ENCODE measurements at places on chromosomes 12 and 14.

DNA sequence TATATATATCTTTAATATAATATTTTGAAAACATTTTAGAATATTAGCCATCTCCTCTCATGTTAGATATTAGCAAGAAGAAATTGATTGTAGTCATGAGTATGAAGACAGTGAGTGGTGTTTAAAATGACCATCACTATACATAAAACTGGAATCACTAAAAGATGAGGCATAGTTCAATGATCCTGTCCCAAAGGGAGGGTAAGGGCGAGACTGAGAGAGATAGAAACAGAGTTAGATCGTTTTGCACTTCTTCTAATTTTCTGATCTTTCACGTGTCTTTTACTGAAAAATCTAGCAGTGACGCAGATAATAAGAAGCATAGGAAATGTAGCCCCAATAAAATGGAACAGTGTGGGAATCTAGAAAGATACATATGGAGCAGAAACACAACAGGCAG is 627.4 kb downstream of the SLC16A7 start:
- DNase-seq: no peak

DNA sequence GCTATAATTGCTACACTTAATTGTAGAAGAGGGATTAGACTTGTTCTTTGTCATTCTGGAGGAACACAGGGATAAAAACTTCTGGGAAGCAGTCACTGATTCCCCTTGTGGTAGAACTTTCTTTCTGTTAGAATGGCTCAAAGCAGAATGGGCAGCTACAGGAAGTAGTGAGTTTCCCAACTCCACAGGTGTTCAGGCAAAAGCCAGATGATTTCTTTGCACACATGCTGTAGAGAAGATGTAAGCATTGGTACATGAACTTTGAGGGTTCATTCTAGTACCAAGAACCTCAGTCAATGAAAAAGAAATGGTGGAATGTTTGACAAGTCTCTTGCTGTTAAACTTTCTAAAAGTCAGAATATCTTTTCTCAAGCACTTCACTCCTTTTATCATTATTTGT is 4.3 kb downstream of the NDUFA9 start:
- DNase-seq: no peak

DNA sequence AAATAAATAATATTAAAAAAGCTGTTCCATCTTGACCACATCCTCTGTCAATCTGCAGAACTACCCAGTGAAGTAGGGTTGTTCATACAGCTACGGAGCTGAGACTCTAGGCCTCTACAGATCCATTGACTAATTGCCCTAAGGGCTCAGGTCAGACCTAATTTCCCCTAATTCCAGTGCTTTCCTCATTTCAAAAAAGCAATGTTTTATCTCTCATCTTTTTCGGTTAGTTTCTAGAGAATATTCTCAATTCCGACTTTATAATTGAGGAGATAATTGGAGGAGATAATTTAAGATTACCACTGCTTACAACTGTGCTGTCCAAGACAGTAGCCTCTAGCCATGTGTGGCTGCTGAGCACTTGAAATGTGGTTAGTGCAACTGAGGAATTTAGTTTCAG is 167.1 kb downstream of the KIF21A start:
- DNase-seq: no peak

- no peak for DNase-seq
Observed at GRCh38 chr12:107091381-107091780, 2.0 kb downstream of the CRY1 start.

GRCh38 chr14:71130491-71131179 is 223.4 kb downstream of the PCNX1 start:
- no peak for DNase-seq
